Cortex of kidney (tissue), 1 donor: ENCODE measurements at places on chromosomes 16 and 17.

- no peak for DNase-seq
Observed at GRCh38 chr16:85461022-85461813, 151.9 kb upstream of the GSE1 start.

GRCh38 chr17:65690626-65691310 is 129.3 kb upstream of the AXIN2 start:
- DNase-seq = no peak

DNA sequence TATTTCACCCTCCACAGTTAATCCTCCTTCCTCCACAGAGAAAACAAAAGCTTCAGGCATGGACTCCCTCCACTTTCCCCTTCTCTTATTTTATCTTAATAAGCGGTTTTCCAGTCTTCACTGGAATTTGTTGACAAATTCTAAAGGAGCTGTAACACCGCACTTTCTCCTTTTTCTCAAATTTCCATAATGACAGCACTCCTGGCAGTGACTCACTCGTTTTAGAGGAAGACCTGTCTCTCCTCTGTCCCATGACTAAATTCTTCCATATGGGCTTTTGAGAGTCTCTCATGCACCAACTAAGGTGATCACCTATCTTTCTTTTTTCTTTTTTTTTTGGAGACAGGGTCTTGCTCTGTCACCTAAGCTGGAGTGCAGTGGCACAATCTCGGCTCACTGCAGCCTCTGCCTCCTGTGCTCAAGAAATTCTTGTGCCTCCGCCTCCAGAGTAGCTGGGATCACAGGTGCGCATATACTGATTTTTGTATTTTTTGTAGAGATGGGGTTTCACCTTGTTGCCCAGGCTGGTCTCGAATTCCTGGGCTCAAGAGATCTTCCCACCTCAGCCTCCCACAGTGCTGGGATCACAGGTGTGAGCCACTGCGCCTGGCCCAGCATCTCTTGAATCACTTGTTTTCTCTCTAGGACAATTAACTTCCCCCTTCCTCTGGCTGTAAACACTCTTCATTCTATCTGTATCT is 7.7 kb downstream of the ITGAM start:
- DNase-seq = no peak

GRCh38 chr17:58208344-58208743 is 10.7 kb downstream of the MKS1 start:
- DNase-seq = no peak

GRCh38 chr16:67392301-67393059 is 818 bp downstream of the TPPP3 start:
- no peak for DNase-seq

GRCh38 chr16:86443508-86444147 is 66.7 kb upstream of the FOXF1 start:
- DNase-seq = no peak

GRCh38 chr16:55933038-55933437 is 57.9 kb upstream of the CES5A start:
- DNase-seq = no peak

- DNase-seq = no peak
Observed at GRCh38 chr16:31072540-31073141, 1.4 kb downstream of the ZNF668 start.

- DNase-seq = no peak
Observed at GRCh38 chr16:23523321-23523720, 13.0 kb upstream of the GGA2 start.

- DNase-seq = no peak
Observed at GRCh38 chr16:8048433-8048832, 541.9 kb downstream of the TMEM114 start.

- DNase-seq = no peak
Observed at GRCh38 chr17:60902399-60902798, 224.7 kb downstream of the BCAS3 start.

- no peak for DNase-seq
Observed at GRCh38 chr16:61576476-61576875, 459.8 kb downstream of the CDH8 start.

DNA sequence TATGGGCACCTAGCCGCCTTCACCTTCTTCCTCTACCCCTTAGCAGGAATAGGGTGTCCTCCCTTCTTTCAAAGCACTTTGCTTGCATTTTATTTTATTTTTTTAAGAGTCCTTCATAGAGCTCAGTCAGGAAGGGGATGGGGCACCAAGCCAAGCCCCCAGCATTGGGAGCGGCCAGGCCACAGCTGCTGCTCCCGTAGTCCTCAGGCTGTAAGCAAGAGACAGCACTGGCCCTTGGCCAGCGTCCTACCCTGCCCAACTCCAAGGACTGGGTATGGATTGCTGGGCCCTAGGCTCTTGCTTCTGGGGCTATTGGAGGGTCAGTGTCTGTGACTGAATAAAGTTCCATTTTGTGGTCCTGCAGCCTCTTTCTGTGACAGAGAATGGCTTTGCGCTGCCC is 4.6 kb downstream of the TMUB2 start:
- no peak for DNase-seq

GRCh38 chr17:78318407-78318806 is 41.5 kb downstream of the SOCS3 start:
- no peak for DNase-seq

- no peak for DNase-seq
Observed at GRCh38 chr16:1863681-1864460, 8.1 kb downstream of the MEIOB start.

- DNase-seq = no peak
Observed at GRCh38 chr16:57799600-57800199, 2.6 kb downstream of the KIFC3 start.

- DNase-seq = no peak
Observed at GRCh38 chr16:67865318-67865717, 7.5 kb upstream of the EDC4 start.

DNA sequence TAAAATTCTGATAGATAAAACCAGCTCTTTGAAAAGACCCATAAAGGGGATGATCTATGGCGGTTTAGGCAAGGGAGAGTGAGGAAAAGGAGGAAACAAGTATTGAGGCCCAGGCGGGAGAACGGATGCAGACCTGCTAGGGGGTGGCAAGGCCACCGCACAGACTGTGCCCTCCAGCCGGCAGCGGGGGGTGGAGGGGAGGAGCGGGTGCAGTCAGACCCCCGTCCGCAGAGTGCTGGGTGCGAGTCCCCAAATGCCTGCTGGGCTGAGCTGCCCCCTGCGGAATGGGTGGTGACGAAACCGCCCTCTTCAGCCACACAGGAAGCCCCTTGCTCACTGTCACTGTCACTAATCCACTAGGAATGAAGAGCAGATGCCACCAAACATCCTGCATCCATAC is 46.0 kb downstream of the LMF1 start:
- no peak for DNase-seq

- DNase-seq = no peak
Observed at GRCh38 chr17:47686664-47687327, 7.2 kb upstream of the TBKBP1 start.

GRCh38 chr17:38893607-38894006 is 23.7 kb downstream of the LASP1 start:
- DNase-seq = no peak

GRCh38 chr17:78252111-78252634 is 20.7 kb downstream of the TMEM235 start:
- DNase-seq = no peak

DNA sequence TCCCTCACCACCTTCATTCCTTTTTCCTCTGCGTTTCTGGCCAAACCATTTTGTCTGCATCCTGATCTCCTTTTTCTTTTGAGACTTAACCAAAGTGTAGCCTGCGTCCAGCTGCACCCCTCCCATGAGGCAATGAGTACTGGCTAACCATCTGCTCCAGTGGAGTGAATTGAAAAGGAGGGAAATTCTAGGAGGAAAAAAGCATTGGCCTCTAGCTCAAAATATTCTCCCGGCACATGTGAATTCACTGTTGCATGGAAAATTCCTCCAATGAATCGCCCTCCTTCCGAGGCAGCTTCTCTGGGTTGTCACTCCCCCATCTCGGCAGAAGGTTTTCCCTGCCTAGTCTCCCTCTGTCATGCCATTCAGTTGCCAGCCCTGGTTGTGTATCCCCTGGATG is 5.6 kb downstream of the RAP1GAP2 start:
- no peak for DNase-seq

DNA sequence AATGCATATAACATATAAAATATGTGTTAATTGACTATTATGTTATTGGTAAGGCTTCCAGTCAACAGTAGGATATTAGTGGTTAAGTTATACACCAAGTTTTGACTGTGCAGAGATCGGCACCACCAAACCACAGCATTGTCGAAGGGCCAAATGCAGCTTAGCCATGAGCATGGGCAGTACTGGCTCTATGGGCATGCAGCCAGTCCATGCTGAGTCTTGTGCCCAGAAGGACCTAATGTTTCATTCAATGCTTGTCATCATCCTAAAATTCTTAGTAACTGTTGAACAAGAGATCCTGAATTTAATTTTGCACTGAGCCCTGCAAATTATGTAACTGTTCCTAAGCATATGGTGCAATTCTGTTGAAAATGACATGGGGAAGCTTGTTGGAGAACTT is 233.4 kb upstream of the HS3ST3A1 start:
- no peak for DNase-seq

- no peak for DNase-seq
Observed at GRCh38 chr17:75808905-75809621, 24.5 kb downstream of the UNK start.

DNA sequence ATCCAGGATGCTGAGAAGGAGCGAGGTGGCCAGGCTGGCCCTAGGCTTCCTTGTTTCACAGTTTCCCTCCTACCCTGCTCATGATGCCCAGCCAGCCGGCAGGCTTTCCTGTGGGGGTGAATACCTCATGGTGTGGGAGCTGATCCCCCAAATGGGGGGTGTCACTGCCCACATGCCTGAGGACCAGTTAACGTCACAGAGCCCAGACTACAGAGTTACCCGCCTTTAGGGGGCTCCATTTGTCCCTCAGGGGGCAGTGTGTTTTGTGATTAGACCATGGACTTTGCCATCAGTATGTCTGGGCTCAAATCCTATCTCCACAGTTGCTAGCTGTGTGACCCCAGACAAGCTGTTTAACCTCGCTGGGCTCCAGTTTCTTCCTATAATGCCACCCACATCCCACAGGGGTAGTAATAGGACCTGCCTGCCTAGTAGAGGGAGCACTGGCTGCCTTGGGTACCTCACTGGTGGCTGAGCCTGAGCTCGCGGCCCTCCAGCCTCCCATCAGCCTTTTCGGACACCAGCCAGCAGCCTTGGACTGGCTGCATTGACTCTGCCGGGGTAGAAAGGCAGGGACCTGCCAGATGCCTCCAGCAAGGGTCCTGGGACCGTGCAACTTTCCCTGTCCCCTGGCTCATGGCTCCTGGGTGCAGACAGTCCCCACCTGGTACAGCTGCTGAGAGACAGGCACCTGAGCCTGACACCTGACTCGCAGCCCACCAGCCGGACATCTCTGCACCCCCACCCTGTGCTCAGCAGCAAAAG is 87.5 kb upstream of the GSE1 start:
- DNase-seq = no peak

- no peak for DNase-seq
Observed at GRCh38 chr16:51649631-51650030, 498.6 kb upstream of the SALL1 start.

GRCh38 chr17:21098934-21099689 is 27.7 kb upstream of the DHRS7B start:
- DNase-seq = no peak

GRCh38 chr16:89473136-89473712 is 17.1 kb downstream of the ANKRD11 start:
- DNase-seq = no peak

DNA sequence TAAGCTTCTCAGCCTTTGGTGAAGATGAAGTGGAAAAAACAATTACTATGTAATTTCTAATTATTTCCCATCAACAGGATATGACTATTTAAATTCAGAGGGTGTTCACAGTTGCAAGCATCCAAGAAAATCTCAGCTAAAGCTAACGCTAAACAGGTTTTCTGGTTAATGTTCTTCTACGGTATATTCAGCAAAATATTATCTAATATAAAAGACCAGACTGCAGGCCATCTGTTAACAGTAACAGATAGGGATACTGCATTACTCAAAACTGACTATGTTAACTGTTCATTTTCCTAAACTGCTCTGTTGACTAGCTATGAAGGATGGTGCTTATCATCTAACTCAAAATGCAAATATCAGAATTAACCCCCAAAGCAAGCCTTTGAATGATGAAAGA is 32.8 kb downstream of the GLG1 start:
- DNase-seq = no peak

DNA sequence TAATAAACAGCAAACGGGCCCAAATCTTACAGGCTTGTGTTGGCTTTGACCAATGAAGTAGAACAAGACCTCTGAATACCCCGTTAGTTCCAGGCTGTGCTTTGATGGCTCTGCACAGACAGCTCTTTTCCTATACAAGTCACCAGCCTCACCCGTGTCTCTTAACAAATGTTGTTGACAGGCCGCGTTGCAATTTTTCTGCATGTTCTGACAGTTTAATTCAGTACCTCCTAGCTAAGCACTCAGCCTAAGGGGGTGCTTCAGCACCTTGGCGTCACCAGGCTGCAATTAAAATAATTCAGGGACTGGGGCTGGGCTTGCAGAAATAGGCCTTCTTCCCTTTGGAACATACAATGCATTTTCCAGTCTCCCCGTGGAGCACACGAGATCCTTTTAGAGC is 500.1 kb downstream of the MAF start:
- no peak for DNase-seq

DNA sequence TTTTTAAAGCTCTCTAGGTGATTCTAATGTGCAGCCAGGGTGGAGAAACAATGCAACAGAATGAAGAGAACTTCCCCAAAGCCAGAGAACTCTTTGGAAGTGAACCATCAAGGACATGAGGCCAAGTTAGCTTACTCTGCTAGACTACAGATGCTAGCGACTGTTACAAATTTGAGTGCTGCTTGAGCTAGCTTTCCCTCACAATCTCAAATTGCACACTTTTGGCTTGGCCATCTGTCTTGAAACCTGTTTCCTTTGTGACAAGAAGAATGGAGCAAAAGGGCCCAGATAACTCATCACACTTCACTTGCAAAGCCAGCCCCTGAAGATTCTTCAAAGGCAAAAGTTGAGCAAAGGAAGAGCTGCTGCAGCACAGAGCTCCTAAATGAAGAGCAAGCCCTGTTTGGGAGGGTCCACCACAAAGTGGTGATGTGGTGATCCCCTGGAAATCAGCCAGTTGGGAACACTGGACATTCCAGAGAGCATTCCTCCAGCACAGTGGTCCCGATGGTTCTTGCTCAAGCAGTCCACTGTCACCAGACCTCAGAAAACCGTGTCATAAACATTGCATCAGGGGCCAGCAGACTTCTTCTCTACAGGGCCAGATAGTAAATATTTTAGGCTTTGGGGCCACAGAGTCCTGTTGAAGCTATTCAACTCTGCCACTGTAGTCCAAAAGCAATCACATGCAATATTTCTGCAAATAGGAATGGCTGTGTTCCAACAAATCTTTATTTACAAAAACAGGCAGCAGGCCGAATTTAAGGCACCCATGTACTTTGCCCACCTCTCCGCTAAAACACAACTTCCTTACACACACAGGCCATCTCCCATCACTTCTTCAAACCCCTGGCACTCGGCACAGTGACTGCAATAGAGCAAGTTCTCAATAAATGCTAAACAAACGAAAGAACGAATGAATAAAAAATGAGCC is 21.2 kb downstream of the SLC39A11 start:
- DNase-seq = no peak

DNA sequence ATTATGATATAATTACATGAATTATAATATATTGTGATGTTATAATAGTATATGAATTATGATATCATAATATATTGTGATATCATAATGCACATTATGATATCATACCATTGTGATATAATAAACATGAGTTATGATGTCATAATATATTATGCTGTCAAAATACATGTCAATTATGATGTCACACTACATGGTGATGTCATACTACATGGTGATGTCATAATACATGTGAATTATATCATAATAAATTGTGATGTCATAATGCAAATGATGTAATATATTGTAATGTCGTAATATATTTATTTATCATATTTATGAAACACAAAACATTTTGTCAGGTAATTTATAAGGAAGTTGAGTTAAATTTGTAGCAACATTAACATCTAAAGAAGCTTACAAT is 1950.1 kb downstream of the TP53TG3F start:
- no peak for DNase-seq
